ENCODE measurements at places on chromosomes 12 and 14. TPM values are rescaled to one million over a fixed set of nuclear protein-coding genes. Genes with fewer than 3 reads are reported as not detected.
A peak's percentile ranks its signal among the peaks of the same experiment; 100 is the strongest.

Gene FOXN4
- total RNA-seq: 0.33 TPM

Gene TSPAN19
- not detected for total RNA-seq

Gene GLI1
- 13.1 TPM for total RNA-seq

Gene WDHD1
- total RNA-seq: 70.4 TPM

DNA sequence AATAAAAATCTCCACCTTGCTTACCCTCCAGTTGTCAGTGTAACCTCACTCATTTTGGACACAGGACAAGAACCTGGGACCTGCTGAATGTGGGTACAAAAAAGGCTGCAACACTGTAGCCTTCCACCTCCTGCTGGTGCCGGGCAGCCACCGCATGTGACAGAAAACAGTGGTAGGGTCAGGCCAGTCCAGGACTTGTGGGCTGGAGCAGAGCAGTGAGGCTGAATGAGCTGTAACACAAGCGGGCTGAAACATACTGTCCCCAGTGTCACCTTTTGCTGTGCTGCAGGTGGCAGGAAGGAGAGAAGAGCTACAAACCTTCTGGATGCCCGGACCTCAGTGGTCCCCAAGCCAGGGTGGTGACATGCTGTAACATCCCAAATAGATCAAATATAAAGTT, 465.4 kb upstream of the FOXG1 start:
- DNase-seq: no peak

- DNase-seq: no peak
These were observed 759.7 kb downstream of the GALC start for GRCh38 chr14:87233266-87233665.

- peak; percentile 78 for DNase-seq
These were observed 3.6 kb downstream of the ZNF839 start for GRCh38 chr14:102323102-102323501.

DNA sequence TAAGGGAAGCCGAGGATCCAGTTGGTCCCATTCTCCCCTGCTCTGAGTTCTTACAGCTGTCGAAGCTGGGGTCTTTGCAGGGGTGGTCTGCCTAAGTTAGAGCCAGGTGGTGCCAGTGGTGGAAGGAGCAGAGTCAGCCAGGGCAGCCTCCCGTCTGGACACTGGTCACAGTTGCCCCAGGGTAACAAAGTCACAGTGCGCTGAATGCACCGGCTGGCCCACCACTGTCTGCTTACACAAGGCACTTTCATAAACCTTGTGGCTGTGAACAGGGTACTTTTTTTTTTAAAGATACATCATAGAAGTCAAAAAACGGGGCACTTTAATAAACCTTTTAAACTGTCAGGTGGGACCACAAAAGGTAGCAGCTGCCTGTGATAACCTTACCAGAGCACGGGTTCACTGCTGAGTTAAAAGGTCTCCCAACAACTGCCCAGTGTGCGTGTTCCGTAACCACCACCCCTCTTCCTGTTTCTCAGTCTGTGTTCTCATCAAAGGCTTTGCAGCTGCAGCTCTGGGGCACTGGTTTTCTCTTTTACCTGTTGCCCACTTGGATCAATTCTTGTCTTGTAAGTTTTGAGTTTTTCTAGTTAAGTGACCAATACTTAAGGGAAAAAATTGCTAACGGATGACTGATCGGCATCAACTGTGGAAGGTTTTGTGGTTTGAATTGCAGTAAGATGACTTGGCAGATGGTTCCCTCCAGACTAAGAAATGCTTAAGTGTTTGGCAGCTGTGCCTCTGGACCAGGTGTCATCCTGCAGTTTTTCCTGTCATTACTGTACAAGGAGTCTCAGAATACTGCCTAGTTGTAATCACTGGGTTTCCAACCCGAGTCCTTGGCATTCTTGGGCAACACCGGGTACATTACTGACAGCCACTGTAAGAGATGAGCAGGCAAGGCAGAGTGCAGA, 55.9 kb downstream of the DYNC1H1 start:
- DNase-seq: no peak

Gene SLC11A2
- total RNA-seq: 53.0 TPM

Gene C14orf39
- 0.67 TPM for total RNA-seq

GRCh38 chr14:60353420-60353819, 104.4 kb downstream of the PPM1A start:
- no peak for DNase-seq

DNA sequence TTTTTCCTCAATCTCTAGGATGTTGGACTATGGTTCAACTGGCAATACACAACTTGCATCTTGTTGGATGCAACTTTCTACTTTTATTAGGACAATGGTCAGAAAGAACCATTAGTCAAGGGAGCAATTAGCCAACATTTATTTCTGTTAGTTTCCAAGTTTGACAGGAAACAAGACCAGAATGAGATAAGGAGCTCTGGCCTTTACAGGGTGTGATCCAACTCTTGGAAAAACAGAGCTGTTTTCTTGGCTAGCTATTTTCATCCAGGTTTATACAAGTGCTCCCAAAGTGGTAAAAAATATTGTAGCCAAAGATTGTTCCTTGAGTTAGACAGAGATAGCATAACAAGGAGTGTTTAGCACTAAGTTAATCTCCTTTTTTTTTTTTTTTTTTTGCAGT, 3.9 kb upstream of the SYNE2 start:
- DNase-seq: no peak

DNA sequence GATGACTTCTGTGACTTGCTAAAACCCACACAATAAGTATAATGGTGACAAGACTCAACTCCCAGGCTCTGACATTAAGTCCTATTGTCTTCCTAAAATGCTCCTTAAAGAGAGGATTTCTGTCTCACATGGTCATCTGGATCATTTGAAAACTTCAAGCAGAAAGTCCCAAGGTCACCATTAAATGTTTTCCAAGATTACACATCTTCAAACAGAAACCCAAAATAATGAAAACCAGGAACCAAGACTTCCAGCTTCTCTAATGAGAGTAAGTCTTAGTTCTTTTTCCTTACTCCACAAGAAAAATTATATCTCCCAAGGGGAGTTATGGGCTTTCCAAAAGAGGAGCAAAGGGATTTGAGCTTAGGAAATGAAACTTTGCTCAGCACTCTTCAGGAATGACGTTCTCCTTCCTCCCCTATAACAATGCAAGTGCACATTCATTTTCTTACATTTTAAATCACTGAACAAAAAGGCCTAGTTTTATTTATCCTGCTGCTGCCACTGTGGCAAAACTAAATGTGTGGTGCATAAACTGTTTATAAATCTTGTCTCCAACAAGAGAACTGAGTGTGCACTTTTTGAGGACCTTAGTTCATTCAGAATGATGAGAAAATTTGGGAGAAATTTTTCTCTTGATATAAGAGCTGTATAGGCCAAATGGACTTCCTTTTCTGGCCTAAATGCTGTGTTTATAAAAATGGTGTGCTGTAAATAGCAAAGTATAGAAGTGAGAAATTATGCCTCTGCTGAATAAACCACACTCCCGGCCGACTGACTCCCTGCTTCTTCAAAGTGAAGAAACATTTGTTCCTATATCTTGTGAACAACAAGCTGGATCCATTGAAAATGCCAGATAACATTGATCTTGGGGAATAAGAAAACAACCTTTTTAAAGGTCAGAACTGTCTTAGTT, 148.4 kb upstream of the PLEKHG7 start:
- DNase-seq: no peak

Gene TMEM179
- total RNA-seq: 3.2 TPM

GRCh38 chr14:80404413-80404812, 193.1 kb upstream of the DIO2 start:
- peak; percentile 12 for DNase-seq

GRCh38 chr12:57764662-57765002, 2.2 kb downstream of the CYP27B1 start:
- no peak for DNase-seq

Gene NRXN3
- 0.89 TPM for total RNA-seq

- no peak for DNase-seq
These were observed 16.3 kb downstream of the SCARB1 start for GRCh38 chr12:124847113-124848074.

DNA sequence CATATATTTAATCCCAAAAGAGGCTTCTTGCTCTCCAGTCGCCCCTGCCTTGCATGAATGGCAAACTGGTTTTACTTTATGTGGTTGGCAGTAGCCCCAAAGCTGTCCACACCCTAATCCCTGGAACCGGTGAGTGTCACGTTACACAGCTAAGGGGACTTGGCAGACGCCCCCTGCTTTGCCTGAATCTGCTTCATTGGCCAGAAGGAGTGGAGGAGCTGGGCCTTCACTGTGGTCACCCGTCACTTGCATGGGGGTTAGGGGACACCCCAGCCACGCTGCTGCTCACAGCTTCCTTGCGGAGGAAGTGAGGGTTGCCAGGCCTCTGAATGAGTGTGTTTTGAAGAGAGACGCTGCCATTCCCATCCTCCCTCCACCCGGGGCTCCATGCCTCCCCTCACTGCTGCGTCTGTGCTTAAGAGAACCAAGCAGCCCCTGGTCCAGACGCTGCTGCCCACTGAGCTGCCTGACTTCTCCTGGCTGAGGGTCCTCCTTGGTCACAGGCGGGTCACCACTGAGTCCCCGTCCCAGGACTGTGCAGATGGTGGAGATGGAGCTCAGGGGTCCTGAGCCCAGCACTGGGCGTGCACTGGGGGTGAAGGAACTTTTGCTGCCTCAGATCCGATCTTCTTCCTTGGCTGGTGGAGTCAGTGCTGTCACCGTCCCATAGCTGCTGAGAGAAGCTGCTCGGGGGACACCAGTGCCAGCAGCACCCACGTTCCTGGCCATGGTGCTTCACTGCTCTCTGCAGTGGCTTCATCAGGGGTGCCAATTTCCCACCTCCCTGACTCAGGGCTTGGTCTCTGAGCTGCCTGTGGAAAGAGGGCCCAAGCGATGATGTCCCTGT, 39.8 kb downstream of the GALNT9 start:
- no peak for DNase-seq

DNA sequence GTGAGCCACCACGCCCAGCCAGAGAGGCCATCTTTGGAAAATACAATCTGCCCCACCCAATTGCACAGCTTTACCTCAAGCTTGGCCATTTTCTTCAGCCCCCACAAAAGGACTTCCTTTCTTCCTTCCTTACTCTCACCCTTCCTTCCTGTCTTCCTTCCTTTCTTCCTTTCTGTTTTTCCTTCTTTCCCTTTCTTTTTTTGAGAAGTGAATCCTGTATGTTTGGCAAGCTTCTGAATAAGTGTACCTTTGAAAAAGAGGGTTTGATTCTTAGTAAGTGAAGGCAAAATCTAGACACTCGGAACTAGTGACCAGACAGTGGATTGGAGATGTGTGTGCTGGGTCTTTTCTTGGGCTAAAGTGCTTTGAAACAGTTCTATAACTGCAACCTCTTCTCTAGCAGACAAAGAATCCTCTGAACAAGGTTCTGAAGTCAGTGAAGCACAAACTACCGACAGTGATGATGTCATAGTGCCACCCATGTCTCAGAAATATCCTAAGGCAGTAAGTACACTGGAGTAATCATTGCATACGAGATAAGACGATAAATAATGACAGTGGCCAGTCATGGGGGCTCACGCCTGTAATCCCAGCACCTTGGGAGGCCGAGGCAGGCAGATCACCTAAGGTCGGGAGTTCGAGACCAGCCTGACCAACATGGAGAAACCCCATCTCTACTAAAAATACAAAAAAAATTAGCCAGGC, 49.5 kb downstream of the SUPT16H start:
- no peak for DNase-seq

DNA sequence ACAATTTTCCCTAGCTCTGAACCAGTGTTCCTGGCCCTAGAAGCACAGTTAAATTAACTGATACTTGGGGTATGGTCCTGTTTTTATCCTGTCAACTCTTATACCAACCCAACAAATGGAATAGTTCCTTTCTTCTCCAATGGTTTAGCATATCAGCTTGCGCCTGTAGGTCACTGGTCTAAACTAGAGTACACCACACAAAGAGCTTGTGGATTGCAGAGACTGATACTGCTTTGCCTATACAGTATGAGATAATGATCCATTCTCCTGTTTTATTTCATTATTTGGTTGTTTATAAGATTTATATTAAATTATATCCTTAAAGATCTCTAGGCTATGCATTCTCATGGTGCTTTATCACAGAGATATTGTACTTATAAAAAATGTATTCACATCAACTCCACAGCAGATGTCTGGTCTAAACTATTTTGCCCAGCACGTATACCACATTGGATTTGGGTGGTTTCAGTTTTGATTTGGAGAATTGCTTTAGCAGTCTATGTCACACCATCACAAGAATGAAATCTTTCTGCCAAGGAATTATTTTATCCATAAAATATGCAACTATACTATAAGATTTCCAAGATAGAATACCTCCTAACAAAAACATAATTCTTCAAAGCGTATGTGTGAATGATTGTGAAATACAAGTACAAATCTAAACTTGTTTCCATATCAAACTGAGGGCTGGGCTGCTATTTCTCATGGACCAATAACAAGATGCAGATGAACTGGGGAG, 142.1 kb downstream of the SLC16A7 start:
- DNase-seq: no peak

Gene APOF
- total RNA-seq: not detected

Gene AMIGO2
- total RNA-seq: 10.3 TPM

Gene PTCSC3
- not detected for total RNA-seq

DNA sequence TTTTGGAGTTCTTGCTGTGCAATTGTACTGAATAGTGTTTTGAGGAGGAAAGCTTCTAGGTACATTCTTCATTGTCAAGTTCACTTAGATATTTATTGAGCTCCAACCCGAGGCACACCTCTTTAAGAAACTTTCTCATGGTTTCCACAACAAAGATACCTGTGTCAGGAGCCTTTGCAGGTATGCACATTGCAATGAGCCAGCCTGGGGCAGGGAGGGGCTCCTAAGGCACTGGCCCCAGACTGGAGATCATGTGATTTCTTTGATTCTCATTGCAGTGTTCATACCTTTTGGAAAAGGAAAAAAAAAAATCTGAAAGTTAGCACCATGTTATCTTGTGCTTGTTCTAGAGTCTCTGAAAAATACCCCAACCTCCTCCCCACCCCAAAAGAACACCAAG, 80.3 kb downstream of the PRMT8 start:
- DNase-seq: no peak

DNA sequence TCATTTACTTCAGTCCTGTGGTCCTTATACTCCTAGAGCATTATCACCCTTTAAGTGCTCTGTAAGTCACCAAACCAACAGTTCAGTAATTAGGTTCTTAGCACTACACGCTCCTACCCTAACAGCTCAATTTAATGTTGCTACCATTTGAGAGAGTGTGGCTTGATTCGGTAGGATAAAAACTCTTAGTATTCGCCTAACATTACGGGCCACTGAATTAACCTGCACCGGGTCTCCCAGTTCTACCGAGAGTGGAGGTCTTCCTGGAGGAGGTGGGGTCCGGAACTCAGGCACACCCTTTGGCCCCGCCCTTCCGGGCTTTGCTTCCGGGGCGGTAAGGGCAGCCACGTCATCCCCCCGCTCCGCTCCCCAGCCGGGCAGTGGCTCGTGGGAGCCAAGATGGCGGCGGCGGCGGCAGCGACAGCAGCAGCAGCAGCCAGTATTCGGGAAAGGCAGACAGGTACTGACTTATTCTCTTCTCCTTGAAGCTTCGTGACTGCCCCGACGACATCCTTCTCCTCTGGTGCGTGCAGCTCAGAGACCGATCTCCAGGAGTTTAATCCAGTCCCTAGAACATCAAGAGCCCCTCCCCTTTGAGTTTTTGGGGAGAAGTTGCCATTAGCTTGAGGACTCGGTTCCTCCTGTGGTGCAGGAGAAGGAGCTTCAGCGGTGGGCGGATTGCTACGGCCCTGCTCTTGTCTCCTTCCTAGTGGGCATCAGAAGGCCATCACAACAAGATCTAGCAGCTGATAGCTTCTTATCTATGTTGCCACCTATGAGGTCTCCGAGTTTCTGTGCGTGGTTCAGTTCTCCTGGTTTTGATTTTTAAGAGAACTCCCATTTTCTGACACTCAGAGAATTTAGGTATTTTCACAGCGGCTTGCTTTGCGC, at the start of gene SCFD1:
Gene SCFD1 (plus strand): TSS at position 380 of the 891 bp plus-strand sequence. CDS start 20 bp downstream, at position 400.
- peak; percentile 88 for DNase-seq

Gene AQP6
- total RNA-seq: not detected

GRCh38 chr12:117807355-117807754, 161.4 kb downstream of the KSR2 start:
- no peak for DNase-seq

Gene TOX4
- 23.5 TPM for total RNA-seq
